NCI-H460 (cell line): ENCODE measurements at places on chromosomes 3 and 15. TPM values are rescaled to one million over a fixed set of nuclear protein-coding genes. Genes with fewer than 3 reads are reported as not detected.

GRCh38 chr15:61086012-61086411 is 143.1 kb downstream of the RORA start:
- DNase-seq = no peak

- no peak for DNase-seq
Measured at GRCh38 chr3:49805897-49806701, 3.0 kb downstream of the INKA1 start.

TRAIP gene
- total RNA-seq = 5.3 and 5.7 TPM in 2 replicates

GRCh38 chr3:115512565-115513415 is 110.5 kb upstream of the GAP43 start:
- DNase-seq = peak; percentile 3

- DNase-seq = no peak
Measured at GRCh38 chr15:98671060-98672008, 23.0 kb downstream of the IGF1R start.

DNA sequence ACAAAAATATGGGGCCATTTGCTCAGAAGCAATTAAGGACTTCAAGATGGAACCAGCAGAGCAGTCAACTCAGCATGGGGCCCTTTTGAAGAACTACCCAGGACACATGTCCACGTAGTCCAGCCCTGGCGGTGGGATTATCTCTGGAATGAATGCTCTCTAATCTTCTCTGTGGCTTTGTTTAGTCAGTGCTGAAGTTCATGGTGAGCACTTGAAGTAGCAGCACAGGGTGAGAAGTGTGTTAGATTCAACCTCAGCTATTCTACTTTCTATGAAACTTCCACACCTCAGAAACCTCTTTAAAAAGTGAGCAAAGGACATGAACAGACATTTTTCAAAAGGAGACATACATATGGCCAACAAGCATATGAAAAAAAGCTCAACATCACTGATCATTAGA is 74.4 kb downstream of the THRB start:
- DNase-seq = no peak

GRM2 gene
- total RNA-seq = 0.06 and 0.15 TPM in 2 replicates

ASB14 gene
- total RNA-seq = 0.05 TPM in 1 of 2 replicates, not detected in the other

DNA sequence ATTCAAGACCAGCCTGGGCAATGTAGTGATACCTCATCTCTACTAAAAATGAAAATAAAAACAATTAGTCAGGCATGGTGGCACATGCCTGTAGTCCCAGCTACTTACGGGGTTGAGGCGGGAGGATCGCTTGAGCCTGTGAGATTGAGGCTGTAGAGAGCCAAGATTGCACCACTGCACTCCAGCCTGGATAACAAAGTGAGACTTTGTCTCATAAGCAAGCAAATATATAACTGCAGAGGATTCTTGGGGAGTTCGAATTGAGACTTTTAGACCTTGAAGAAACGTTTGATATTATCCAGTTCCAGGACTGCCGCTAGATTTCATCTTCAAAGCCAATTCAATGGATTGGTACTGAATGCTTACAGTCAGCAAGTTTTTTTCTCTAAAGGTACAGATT is 11.9 kb upstream of the RARB start:
- no peak for DNase-seq

FBXL2 gene
- total RNA-seq = 4.6 and 7.3 TPM in 2 replicates

- DNase-seq = no peak
Measured at GRCh38 chr3:22288756-22289155, 537.7 kb upstream of the ZNF385D start.

GRCh38 chr15:74768771-74769342 is 13.0 kb upstream of the CSK start:
- peak; percentile 65 for DNase-seq

DNA sequence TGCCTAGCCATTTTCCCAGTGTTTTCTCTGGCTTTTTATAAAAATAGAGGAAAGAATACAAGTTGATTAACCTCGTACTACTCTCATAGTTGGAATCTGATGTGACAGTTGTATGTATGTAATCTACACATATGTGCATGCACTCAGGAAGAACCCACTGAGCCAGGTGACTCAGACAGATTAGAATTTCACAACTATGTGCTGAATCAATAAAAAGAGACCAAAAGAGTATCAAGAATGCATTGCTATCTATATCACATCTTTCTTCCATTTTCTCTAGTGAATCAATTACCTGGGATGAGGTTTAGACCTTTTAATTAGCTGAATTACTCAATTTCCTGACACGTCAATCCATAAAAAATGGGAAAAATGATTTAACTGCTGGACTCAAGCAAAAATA is 319.3 kb upstream of the ATP10A start:
- DNase-seq = no peak

GRK7 gene
- total RNA-seq = not detected in 2 replicates

DNA sequence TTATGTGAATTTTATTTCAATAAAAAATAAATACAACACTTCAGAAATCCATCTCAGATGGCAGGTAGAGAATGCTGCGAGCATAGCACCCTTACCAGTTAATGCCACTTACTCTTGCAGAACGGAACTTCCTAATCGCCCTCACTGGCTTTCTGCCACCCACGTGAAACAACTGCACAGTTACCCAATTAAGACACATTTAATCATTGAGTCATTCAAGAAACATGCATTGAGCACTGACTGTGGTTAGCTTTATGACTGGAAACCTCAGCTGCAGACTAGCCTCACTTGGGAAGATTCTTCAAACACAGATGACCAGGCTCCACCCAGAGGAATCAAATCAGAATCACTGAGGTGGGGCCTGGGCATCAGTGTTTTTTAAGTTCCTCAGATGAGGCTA is 5.6 kb upstream of the MFGE8 start:
- DNase-seq = peak; percentile 52

DNA sequence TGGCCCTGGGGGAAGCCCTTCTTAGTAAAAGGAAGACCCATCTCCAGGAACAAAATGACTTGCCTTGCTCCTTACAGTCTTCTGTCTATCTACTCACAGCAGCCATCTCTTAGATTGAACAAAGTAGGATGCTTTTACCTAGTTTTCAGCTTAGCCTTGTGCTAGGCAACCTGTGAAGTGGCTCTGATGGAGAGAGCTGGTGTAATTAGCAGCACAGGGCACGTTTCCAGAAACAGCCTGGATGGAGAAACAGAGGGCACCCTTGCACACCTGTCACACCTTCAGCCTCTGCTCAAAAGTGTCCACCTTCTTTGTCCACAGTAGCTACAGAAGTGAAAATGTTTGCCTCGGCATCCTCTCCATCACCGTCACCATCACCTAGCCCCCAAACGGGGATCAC is 292.9 kb downstream of the RORA start:
- no peak for DNase-seq

GRCh38 chr15:80885016-80885579 is 104.5 kb downstream of the MESD start:
- no peak for DNase-seq

DNA sequence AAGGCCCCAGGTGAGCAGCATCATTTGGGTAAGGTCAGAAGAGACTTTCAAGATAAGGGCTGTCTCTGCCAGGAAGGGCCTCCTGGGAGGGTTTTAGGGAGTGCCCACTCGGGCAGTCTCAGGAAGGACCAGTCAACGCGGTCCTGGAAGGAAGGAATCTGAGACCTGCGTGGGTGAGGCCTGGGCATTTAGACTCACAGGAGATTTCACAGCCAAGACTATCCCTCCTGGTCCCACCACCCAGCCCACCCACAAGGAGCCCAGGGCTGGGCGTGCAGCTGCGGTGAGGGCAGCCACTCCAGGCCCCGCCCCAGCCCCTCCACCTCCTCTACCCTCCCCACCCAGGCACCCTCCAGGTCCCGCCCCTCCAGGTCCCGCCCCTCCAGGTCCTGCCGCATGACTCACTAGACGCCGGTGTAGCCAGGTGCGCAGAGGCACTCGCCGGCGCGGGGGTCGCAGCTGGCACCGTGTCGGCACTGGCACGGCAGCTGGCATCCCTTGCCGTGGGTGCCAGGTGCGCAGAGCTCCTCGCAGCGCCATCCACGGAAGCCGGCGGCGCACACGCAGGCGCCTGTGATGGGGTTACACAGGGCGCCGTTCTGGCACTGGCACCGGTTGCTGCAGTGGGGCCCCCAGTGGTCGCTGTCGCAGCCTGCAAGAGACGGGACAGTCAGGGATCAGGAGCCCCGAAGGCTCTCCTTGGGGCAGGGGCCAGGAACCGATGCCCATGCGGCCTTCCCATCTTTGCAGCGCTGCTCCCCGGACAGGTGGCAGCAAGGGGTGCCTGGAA is 112.7 kb downstream of the RAB11A start:
- no peak for DNase-seq

ANKUB1 gene
- not detected in 2 replicates for total RNA-seq

DNA sequence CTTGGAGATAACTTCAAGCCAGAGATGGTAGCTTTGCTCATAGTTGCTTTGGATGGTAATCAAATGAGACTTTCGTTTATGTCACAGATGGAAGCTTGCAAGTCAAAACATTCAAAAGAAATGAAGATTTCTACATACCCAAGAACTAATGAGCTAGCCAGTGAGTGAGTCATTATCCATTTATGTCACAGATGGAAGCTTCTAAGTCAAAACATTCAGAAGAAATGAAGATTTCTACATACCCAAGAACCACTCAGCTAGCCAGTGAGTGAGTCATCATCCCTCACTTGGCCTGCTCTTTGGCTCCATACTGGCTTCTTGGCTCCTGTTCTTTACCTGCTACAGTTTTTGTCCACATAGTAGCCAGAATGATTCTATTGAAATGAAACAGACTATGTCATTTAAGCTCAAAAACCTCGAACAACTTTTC is 559.8 kb upstream of the CBLB start:
- peak; percentile 22 for DNase-seq

- DNase-seq = no peak
Measured at GRCh38 chr15:69666441-69666882, 213.8 kb downstream of the RPLP1 start.

PRSS50 gene
- total RNA-seq = not detected in 2 replicates

ADGRG7 gene
- not detected in 2 replicates for total RNA-seq

DNA sequence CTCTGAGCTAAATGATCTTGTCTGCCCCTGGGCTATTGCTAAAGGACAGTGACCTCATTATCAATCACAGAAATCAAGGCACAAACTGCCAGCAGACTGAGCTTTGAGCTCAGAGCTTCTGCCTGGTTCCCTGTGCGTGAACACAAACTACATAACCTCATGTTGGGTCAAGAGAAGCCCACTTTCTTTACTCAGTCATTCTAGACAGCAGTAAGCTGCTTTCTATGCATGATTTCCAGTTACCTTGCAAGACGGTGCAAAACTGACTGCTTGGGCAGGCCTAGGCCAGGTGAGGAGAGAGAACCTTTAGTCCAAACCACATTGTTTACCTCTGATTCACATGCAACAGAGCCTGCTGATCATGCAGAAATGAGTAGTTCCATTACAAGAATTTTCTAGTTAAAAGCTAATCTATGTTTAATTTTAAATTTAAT is 75.1 kb downstream of the ARRDC4 start:
- DNase-seq = no peak

EIF1B gene
- 25.6 and 29.2 TPM in 2 replicates for total RNA-seq

DNA sequence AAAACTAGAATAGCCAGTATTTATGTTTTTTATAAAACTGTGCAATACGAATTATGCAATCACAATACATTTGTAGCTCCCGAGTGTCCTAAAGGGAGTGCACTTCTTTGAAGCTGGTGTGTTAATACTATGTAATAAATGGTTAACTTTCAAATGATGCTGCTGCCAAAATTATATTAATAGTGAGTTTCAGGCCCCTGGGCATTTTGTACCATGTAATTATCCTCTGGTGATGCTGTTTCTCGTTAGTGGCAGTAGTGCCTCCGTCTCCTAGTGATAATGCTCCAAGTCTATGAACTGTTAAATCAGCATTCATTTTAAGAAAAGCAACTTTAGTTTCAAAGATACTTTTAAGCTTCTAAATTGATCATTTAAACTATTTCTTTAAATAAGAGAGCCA is 132.7 kb upstream of the BHLHE40 start:
- DNase-seq = no peak

GRM7 gene
- total RNA-seq = not detected in 2 replicates

BNC1 gene
- not detected in 2 replicates for total RNA-seq

DNA sequence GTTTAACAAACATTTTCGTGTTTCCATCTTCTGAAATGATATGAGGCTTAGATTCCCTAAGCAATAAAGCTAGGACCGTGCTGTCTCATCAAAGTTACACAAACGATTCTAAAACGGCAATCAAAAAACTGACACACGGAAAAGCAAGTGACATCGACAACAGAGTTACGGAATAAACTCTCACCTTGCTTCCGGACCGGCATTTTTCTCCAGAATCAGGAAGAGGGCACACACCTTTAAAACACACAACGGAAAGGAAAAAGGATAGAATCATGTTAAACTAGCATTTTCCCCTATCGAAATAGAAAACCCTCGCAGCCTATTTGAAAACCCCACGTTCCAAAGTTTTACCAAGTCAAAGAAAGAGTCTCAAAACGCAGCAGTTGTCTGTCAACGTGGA is 1.4 kb downstream of the DLG1 start:
- DNase-seq = no peak

CLDN1 gene
- 115 and 121 TPM in 2 replicates for total RNA-seq

EFHB gene
- 0.35 and 0.72 TPM in 2 replicates for total RNA-seq

DNA sequence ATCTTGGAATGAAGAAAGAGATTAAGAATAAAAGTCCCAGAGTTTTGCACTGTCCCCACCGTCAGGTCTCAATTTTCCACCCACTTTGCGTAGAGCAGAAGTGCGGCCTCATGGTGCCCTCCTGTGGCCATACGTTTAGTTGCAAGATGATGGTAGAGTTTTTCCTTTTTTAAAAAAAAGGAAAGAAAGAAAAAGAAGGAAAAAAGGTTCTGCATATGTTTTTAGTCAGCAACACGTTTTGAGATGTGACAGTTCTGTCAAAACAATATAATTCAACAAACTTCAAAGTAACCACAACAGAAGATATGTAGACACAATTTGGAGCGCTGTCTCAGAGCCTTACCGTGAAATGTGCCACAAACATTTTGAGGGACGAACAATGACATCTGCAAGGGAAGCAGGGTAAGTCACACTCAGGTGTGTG is 24.6 kb downstream of the EBLN2 start:
- peak; percentile 20 for DNase-seq

PSTPIP1 gene
- total RNA-seq = not detected in 2 replicates

DNA sequence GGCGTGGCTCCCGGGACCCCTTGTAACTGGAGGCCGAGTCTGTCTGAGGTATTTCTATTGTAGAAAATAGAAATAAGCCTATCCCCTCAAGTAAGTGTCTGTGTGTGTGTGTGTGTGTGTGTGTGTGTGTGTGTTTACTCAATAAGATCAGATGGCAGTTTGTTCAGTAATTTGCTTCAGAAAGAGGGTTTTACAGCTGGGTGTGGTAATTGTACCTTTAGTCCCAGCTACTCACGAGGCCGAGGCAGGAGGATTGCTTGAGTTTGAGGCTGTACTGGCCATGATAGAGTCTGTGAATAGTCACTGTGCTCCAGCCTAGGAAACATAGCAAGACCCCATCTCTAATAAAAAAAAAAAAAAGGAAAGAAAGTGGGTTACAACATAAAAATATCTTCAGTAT is 8.7 kb downstream of the SPINT1 start:
- no peak for DNase-seq

DNA sequence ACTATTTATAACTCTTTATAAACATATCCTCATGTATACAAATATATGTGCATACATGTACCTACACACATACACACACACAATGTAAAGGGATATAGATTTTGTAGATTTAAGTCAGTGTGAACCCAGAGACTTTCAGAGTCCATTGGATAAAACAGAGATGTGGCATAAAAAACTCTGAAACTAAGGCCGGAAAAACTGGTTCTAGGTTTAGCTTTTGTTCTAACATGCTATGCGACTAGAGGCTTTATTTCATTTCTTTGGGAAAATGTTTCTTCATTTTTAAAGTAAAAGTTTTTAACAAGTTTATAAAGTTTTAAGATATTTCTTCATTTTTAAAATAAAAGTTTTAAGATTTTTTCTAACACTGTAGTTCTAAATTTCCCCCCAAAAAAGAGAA is 36.7 kb downstream of the ZPLD1 start:
- DNase-seq = no peak
